ENCODE measurements at places on chromosomes 1 and 21. TPM values are rescaled to one million over a fixed set of nuclear protein-coding genes. Genes with fewer than 3 reads are reported as not detected.

DNA sequence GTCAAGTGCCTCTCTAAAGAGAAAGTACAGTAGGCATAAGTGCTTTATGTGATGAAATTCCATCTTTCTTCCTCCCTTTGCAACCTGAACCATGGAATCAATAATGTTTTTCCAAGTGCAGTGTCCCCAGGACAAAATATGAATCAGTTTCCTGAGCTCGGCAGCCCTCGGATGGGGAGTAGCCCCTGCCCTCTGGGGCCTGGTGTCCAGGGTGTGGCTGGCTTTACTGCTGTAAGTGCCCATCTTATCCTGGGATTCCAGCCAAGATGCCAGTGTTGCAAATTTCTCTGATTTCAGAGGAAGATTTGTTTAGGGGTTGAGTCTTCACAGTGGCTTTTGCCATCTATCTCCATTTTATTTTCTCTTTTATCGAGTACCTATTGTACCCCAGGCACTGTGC, 40.5 kb upstream of the SRP9 start:
- DNase-seq: no peak

DNA sequence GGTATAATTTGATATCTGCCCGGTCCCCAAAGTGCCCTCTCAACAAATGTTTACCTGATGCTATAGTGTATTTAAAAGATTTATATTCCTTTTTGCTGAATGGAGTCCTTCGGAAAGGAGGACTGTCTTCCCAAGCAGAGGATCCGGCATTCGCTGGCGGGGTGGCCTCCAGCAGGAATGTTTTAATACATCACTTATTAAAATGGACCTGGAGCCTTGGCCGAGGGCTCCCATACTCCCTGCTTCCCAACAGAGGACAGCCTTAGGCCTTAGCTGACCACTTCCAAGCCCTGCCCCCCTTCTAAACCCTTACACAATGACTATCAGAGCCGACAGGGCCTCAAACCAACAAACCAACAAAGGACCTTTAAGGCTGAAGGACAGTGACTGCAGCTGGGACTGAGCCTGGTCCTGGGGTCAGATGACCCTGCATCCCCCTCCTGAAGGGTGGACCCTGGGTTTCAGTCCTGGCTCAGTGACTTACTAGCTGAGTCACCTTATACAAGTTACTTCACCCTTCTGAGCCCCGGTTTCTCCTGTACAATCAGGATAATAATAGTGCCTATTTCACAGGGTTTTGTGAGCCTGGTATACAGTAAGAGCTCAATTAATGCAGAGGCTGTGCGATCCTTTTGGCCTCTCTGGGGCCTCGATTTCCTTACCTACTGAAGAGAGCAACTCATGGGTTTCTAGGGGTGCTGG, 5.6 kb downstream of the CAMK2N1 start:
- no peak for DNase-seq

The MYBPH gene
- not detected for total RNA-seq

The BCL10 gene
- 23.9 TPM for total RNA-seq

DNA sequence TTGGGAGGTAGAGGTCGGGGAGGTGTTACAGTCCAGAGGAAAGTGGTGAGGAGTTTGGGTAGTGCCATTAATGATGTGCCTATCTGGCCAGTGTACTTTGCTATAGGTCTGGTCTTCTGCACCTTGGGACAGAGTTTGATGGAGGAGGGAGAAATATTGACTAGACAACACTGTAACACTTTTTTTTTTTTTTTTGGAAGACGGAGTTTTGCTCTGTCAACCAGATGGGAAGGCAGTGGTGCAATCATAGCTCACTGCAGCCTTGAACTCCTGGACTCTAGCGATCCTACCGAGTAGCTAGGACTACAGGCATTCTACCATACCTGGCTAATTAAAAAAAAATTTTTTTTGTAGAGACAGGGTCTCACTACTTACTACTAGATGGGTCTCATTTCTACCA, 1.9 kb downstream of the SCP2 start:
- no peak for DNase-seq

All from activated CD8-positive, alpha-beta memory T cell treated with anti-CD3 and anti-CD28 coated beads, Interleukin-2, amount 10 ng/mL, durations not matched to agents 7 days and 5 days (primary cell).